ENCODE measurements at places on chromosomes 7 and 10. TPM values are rescaled to one million over a fixed set of nuclear protein-coding genes. Genes with fewer than 3 reads are reported as not detected.

The CNPY1 gene
- 0.46 TPM for polyA plus RNA-seq

DNA sequence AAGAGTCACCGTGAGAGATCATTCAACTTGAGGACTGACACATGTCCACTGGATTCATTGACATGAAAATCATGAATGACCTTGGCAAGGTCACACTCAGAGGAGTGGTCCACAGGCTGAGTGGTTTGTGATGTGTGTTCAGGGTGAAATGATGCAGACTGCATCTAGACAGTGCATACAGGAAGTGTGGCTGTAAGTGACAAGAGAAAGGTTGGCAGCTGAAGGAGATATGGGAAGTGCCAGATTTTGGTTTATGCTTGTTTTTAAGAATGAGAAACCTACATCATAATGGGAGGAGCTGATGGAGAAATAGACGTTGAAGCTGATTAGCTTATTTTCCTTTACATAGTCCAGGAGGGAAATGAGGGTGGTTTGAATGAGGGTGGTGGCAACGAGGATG lies 64.8 kb upstream of the VIPR2 start:
- no peak for DNase-seq

GRCh38 chr10:5466451-5467206 lies 32.7 kb downstream of the CALML5 start:
- peak; percentile 83 for DNase-seq

GRCh38 chr7:4240520-4241303 lies 441.4 kb upstream of the FOXK1 start:
- DNase-seq = no peak

- no peak for DNase-seq
Measured at GRCh38 chr10:44714451-44714850, 196.7 kb upstream of the TMEM72 start.
